ENCODE measurements at places on chromosomes 3 and 15.

- no peak for DNase-seq
Measured at GRCh38 chr3:39448506-39449233, 18.8 kb upstream of the MOBP start.

DNA sequence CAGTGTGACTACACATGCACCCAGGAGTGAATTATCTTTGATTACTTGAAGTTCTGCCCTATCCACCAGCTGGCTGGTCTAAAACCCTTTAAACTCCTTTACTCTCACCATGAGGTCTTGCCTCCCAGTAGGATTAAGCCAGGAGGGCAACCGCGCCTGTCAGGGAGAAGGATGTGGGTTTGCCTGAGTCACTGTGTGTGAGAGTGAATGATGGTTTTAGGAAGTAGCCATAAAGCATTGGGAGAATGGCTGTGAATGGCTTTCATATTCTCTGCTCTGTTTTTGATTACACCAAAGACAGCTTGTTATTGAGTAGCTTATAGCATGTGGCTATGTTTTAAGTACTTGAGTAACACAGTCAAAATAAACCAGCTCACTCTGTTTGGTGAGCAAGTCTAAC lies 637.7 kb upstream of the TBL1XR1 start:
- DNase-seq, result peak; percentile 7

- no peak for DNase-seq
Measured at GRCh38 chr15:39857132-39857531, 62.9 kb downstream of the GPR176 start.

DNA sequence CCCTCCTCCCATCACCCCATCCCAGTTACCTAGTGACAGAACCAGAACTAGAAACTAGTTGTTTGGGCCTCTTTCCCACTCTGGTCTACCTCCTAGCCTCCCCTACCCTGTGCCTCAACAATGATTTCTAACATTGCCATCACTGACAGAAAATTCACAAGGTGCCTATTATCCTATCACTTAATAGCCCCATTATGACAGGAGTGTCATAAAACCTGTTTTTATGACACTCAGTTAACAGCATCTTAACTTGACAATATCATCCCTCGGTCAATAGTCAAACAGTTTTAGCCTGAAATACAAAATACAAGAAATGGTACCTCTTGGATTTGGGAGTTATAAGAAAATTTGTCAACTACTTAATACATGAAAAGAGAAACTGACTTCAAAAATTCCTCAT lies 46.5 kb downstream of the ULK4 start:
- DNase-seq, result no peak

GRCh38 chr15:82122746-82123400 lies 77.1 kb upstream of the MEX3B start:
- DNase-seq, result no peak

- DNase-seq, result no peak
Measured at GRCh38 chr15:101153801-101154656, 97.8 kb downstream of the CHSY1 start.

DNA sequence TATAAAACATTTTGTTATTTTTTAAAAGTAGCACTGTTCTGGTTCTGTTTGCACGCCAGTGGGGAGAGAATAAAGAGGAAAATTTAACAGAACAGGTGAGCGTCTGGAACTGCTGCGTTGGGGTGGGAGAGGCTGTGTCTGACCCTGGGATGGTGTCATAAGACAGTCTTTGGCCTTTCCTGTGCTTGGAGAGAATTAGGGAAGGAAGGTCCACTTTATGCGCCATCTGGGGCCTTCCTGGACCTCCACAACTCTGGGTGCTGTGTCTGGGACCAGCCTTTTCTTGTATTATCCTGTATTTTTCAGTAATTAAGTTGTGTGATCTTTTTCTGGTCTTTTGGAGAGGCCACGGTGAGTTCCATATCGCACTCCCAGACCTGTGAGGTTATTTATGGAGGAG lies 3.3 kb downstream of the FAM43A start:
- DNase-seq, result no peak

DNA sequence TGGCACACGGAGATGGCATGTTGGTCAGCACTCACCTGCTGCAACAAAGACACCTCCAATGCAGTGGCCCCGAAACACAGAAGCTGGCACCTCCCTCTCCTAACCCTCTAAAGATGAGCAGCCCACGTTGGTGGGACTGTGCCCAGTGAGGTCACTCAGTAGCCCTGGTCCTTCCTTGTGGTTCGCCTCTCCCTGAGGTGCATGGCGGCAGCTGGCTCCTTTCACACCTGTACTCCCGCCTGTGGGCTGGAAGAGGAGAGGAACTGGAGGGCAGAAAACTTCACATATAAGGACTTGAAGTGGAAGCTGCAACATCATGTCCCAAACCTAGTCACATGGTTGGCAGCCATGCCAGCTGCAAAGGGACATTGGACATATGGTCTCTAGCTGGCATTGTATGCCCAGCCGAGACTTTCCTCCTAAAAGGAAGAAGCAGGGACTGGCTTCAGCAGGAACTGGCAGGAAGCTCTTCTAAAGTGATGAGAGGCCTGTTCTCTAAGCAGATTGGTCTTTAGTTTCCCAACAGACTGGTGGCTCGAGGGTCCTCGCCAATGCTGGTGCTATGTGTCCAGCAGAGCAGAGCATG lies 10.8 kb upstream of the C3orf22 start:
- DNase-seq, result no peak

DNA sequence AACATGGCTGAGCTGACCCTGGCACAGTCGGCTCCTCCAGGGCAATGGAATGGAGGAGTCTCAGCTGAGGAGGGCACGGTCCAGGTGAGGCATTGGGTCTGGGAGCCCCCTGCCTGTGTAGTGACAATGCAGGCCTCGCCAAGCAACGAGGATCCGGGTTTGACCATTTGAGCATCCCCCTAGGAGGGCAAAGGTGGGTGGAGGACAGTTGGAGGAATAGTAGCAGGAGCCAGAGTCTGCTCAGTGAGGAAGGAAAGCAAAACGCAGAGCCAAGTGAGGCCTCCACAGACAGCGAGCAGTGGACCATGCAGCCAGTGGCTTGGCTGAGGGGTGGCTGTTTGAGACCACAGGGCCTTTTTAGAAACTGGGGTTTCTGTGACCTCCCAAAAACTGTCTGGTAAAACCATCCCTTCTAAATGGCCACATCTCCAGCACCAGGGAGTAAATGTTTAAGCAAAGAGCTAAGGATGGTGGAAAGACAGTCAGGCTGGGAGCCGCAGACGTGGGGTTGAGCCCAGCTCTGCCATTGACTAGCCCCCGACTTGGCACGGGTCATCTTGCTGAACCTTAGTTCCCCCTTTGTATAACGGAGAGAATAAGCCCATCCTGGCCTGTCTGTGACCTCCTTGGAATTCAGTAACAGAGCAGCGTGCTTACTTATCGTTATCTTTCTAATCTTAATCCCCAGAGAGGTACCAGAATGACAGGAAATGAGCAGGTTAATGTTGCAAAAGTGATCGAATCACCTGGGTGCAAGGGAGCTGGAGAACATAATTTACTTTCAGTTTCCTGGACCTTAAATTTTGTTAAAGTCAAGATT lies 46.8 kb downstream of the CMTM6 start:
- no peak for DNase-seq

DNA sequence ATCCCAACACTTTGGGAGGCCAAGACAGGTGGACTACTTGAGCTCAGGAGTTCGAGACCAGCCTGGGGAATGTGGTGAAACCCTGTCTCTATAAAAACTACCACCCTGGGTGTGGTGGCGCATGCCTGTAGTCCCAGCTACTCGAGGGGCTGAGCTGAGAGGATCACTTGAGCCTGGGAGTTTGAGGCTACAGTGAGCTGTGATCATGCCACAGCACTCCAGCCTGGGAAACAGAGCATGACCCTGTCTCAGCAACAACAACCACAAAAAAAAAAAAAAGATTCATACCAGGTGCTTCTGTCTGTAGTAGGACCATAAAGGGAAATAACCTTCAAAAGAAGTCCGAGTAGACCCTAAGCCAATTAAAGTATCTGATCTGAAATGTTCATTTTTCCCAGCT lies 94.5 kb downstream of the SERPINI1 start:
- no peak for DNase-seq

- DNase-seq, result no peak
Measured at GRCh38 chr15:75680007-75680789, 32.5 kb downstream of the CSPG4 start.
